ENCODE measurements at places on chromosomes 1 and 21.

GRCh38 chr21:35026153-35026500 is 23.0 kb downstream of the RUNX1 start:
- no peak for DNase-seq

GRCh38 chr21:44815852-44816628 is 1.8 kb downstream of the SUMO3 start:
- DNase-seq: no peak

- DNase-seq: no peak
These were observed 53.6 kb upstream of the DPT start for GRCh38 chr1:168782559-168783116.

- DNase-seq: no peak
These were observed 44.1 kb downstream of the STYXL2 start for GRCh38 chr1:167137793-167138510.

DNA sequence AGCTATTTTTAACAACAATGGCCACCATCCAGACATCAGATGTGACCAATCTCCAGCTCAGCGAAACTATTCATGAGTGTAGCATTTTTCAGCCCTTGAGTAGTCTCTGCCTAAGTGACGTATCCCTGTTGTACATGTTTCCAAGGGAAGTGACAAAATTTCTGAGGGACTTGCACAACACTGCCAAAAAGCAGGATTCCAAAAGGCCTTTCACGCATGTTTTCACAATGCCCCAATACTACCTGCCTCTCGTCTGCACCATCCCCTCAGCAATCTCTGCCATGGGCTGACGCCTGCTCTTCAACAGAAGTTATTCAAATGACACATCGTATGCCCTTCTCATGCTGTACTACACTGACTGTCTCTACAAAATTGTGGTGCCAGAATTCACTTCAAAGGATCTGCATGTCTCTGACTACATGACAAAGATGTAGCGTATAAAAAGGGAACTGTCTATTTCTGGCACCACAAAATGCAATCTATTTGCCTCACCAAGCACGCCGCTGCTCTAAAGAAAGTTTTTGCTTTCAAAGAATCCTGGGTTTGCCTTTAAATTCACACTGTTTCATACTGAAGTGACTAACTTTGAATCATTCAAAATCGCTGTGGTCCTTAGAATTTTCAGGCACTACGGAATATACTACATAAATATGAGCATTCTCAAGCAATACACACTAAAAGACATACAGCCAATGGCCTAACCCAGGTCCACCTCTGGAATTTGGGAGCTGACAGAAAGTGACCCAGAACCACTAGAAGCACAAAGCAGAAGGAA is 32.9 kb downstream of the JAK1 start:
- peak; percentile 23 for DNase-seq

DNA sequence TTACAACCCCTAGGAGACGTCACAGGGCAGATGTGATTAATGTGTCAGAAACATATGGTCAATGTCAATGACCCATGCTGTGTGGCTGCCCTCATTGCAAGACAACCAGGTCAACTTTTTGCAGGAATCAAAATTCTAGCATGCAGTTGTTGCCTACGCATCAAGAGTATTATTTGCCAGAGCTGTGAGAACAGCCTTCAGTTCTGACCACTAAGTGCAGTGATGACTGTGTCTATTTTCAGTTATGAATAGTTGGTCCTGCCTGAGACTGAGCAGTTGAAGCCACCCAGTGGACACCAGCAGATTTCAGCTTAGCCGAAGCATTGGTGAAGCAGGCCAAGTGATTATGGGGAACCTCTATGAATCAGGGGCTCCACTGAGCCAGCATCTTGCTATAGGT is 47.3 kb downstream of the LYPLAL1 start:
- DNase-seq: no peak

GRCh38 chr1:59814901-59815825 is at the start of gene HOOK1:
Gene HOOK1, plus strand, starts transcription at chr1:59814949. Its CDS starts 169 bp downstream, at chr1:59815118.
- DNase-seq: peak; percentile 56

GRCh38 chr1:110506541-110506940 is 12.4 kb downstream of the KCNA10 start:
- DNase-seq: no peak

- no peak for DNase-seq
These were observed 140.7 kb upstream of the WNT4 start for GRCh38 chr1:22283596-22283995.

GRCh38 chr1:30322859-30323257 is 400.5 kb downstream of the MATN1 start:
- DNase-seq: no peak

DNA sequence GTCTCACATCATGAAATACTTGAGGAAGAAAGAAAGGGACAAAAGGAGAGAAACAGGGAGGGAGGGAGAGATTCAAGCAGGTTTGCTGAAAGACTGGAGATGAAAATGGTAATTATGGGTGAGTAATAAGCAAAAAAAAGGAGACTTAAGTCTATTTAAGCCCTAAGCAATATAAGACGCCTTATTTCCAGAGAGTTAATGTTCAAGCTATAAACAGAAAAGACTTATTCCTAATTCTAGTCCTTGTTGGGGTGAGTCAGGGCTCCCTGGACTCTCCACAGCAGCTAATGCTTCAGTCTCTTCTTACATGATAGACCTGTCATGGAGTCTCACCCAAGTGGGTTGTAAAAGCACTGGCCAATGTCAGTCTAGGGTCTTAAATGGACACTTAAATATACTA is 619.2 kb downstream of the SMYD3 start:
- no peak for DNase-seq

GRCh38 chr1:177849579-177850290 is 120.1 kb downstream of the SEC16B start:
- DNase-seq: no peak

DNA sequence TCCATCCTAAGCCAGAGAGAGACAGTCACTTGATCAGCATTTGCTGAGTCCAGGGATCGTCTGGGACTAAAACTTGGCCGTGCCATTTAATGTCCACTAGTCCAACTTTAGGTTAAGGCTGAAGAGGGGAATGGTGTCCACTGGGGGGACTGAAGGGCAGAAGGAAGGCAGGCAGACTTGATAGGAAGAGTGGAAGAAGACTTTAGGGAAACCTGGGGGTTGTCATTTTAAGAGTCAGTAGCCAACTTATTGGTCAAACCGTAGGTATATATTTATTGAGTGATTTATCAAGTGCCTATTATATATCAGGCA is 1.3 kb upstream of the LMOD1 start:
- no peak for DNase-seq

GRCh38 chr1:54792686-54793282 is 8.3 kb downstream of the TTC22 start:
- no peak for DNase-seq

DNA sequence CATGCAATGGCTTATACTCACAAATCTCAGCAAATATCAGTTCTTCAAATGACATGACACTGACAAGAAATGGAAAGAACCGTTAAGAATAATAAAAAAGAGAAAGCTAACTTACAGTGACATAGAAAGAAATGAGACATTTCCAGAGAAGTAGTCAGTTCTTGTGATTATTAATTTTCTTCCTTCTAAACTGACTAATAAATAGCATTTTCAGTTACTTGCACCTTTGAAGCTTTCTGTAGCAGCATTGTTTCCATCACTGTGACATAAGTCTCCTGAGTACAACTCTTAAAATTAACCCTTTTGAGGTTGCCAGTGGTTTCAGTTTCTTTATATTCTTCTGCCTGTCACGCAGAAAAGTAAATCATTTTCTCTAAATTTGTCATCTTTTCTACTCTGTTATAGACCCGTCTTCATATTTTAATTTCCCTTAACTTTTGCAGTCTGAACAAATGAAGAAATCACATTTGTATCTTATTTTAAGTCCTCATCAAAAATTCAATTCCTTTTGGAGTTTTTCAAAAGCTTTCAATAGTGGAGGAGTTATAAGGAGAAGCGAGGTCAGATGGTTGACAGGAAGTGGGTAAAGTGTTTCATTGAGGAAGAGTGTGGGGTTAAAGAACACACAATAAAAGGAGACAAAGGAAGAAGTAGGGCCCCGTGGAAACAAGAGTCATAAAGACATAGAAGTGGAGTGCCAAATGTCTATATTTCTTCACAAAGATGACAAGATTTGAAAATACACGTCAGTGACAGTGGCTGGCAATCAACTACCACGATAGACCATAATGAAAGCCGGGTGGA is 57.9 kb upstream of the S1PR1 start:
- DNase-seq: no peak

- DNase-seq: no peak
These were observed 15.2 kb downstream of the GIPC2 start for GRCh38 chr1:78060857-78061563.
